T-cell (primary cell): ENCODE measurements at places on chromosomes 3 and 15. TPM values are rescaled to one million over a fixed set of nuclear protein-coding genes. Genes with fewer than 3 reads are reported as not detected.

GRCh38 chr3:126858887-126859286 is 124.0 kb upstream of the PLXNA1 start:
- H3K27me3 ChIP-seq: no peaks in the 10 kb centered on the region
- no peak overlapping the region for H3K4me3 ChIP-seq
- H3K4me1 ChIP-seq: no peaks in the 10 kb centered on the region
- no peak for DNase-seq
- no peak overlapping the region for H3K27ac ChIP-seq
- no peaks in the 10 kb centered on the region for H3K36me3 ChIP-seq

The WDR76 gene
- 12.0 TPM for total RNA-seq

The NPTN gene
- total RNA-seq: 34.9 TPM

The RNU5B-1 gene
- total RNA-seq: not detected

The TMEM45A gene
- total RNA-seq: 0.36 TPM

GRCh38 chr15:99408236-99409096 is 157.2 kb downstream of the LRRC28 start:
- H3K27me3 ChIP-seq: no peaks in the 10 kb centered on the region
- H3K36me3 ChIP-seq: no peaks in the 10 kb centered on the region
- DNase-seq: no peak
- H3K4me1 ChIP-seq: peaks cover 11% of the 10 kb centered on the region
- no peak overlapping the region for H3K27ac ChIP-seq
- no peak overlapping the region for H3K4me3 ChIP-seq

The CYP11A1 gene
- total RNA-seq: 0.79 TPM

- no peak for DNase-seq
- no peak overlapping the region for H3K27ac ChIP-seq
- no peaks in the 10 kb centered on the region for H3K27me3 ChIP-seq
- H3K36me3 ChIP-seq: no peaks in the 10 kb centered on the region
- no peak overlapping the region for H3K4me3 ChIP-seq
Measured at GRCh38 chr3:34011171-34012101, 213.0 kb downstream of the PDCD6IP start.

- no peak overlapping the region for H3K4me3 ChIP-seq
- H3K36me3 ChIP-seq: no peaks in the 10 kb centered on the region
Measured at GRCh38 chr15:57640930-57641682, 49.4 kb downstream of the MYZAP start.

DNA sequence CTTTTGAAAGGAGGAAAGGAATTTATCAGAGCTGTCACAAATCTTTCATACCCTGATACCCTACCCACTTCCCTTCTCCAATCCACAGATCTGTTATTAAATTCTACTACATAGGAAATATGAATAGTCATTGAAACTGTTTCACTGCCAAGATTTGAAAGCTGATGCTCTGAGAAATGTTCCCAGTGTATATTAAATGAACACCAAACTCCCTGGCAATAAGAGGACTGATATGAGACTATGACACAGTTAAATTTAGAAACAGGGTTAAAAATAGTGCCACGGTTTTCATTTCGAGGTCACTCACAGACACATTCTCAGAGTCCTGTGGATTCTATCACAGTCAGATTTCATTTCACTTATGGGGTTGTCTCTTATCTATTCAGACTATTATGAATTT is 27.2 kb upstream of the GBE1 start:
- DNase-seq: no peak
- H3K4me1 ChIP-seq: no peaks in the 10 kb centered on the region
- H3K27me3 ChIP-seq: peaks cover 3% of the 10 kb centered on the region
- H3K27ac ChIP-seq: no peak overlapping the region
- H3K36me3 ChIP-seq: no peaks in the 10 kb centered on the region

- H3K4me1 ChIP-seq: no peaks in the 10 kb centered on the region
- H3K27ac ChIP-seq: no peak overlapping the region
- H3K4me3 ChIP-seq: no peak overlapping the region
- H3K36me3 ChIP-seq: no peaks in the 10 kb centered on the region
- no peak for DNase-seq
Measured at GRCh38 chr15:39154776-39155175, 426.1 kb upstream of the THBS1 start.

The PCNP gene
- 151 TPM for total RNA-seq

- H3K27ac ChIP-seq: no peak overlapping the region
- H3K4me3 ChIP-seq: no peak overlapping the region
- no peaks in the 10 kb centered on the region for H3K27me3 ChIP-seq
- no peak for DNase-seq
Measured at GRCh38 chr3:146524961-146525360, 19.4 kb downstream of the PLSCR1 start.

DNA sequence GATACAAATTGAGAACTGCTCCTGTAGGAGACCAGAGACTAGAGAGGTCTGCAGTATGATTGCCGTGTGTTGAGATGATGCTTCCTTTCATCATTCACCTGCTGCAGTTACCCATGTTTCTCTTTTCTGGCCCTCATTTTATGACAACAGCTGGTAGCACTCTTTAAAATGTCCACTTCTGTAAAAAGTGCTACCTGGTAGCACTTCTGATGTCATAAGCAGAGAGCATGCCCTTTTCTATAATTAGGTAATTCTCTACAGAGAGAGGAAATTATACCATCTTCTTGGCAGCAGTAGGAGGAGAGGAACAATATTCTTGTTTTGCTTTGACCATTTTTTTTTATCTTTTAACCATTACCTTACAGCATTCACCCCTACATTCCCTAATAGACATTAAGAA is 123.8 kb downstream of the PPM1L start:
- H3K36me3 ChIP-seq: no peaks in the 10 kb centered on the region
- no peaks in the 10 kb centered on the region for H3K27me3 ChIP-seq
- H3K27ac ChIP-seq: no peak overlapping the region
- H3K4me3 ChIP-seq: no peak overlapping the region

DNA sequence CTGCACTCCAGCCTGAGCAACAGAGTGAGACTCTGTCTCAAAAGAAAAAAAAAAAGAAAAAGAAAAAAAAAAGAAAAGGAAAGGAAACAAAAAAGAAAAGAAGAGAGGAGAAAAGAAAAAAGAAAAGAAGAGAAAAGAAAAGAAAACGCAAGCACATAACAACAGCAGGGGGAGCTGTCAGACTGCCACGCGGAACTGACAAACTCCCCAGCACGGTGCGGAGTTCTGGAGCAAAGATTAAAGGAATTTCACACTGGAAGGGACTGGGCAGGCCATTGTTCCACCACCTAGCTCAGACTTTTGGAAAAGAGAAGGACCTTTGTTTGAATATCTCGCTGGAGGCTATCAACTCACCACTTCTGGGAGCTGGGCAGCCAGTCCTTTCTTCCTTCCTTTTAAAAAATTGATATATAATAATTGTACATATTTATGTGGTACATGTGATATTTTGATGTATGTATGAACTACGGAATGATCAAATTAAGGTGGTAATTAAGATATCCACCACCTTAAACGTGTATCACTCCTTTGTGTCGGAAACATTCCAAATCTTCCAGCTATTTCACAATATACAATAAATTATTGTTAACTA is 40.5 kb downstream of the DPPA2 start:
- no peak overlapping the region for H3K27ac ChIP-seq
- H3K4me1 ChIP-seq: no peaks in the 10 kb centered on the region
- H3K4me3 ChIP-seq: no peak overlapping the region
- no peak for DNase-seq
- no peaks in the 10 kb centered on the region for H3K36me3 ChIP-seq

- H3K36me3 ChIP-seq: no peaks in the 10 kb centered on the region
- no peak overlapping the region for H3K4me3 ChIP-seq
- H3K27ac ChIP-seq: no peak overlapping the region
- no peak for DNase-seq
- no peaks in the 10 kb centered on the region for H3K27me3 ChIP-seq
Measured at GRCh38 chr3:10845001-10845761, 29.2 kb downstream of the SLC6A11 start.

DNA sequence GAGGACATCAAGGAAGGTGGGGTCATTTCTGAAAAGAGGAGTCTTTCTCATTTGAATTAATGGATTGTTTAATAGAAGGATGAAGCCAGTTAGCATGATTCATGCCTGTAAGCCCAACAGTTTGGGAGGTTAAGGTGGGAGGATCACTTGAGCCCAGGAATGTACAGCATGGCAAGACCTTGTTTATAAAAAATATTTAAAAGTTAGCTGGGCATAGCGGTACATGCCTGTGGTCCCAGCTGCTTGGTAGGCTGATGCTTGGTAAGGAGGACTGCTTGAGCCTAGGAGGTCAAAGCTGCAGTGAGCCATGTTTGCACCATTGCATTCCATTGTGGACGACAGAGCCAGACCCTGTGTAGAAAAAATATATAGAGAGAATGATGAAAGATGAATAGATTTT is 165.5 kb downstream of the ALCAM start:
- no peak overlapping the region for H3K27ac ChIP-seq
- H3K36me3 ChIP-seq: no peaks in the 10 kb centered on the region
- no peaks in the 10 kb centered on the region for H3K4me1 ChIP-seq
- H3K4me3 ChIP-seq: no peak overlapping the region
- DNase-seq: no peak

The DLL4 gene
- total RNA-seq: 0.12 TPM

The KBTBD8 gene
- 11.5 TPM for total RNA-seq

DNA sequence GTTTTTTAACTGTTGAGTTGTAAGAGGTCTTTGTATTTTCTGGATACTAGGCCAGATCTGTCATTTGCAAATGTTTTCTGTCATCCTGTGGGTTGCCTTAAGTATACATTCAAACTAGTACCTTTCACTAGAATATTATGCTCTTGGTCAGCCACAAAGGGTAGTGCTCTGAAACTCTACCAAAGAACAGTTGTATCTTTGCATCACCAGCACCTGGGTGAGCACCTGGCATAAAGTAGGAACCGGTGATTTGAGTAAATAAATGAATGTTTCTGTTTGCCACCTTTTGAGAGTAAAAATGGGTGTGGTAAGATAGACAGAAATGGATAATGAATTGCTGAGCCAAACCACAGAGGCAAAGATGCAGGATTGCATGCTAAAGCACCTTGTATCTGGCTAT is 98.7 kb downstream of the SLCO3A1 start:
- no peaks in the 10 kb centered on the region for H3K27me3 ChIP-seq
- no peak overlapping the region for H3K4me3 ChIP-seq
- H3K36me3 ChIP-seq: no peaks in the 10 kb centered on the region
- no peak overlapping the region for H3K27ac ChIP-seq
- peaks cover 4% of the 10 kb centered on the region for H3K4me1 ChIP-seq
- no peak for DNase-seq

DNA sequence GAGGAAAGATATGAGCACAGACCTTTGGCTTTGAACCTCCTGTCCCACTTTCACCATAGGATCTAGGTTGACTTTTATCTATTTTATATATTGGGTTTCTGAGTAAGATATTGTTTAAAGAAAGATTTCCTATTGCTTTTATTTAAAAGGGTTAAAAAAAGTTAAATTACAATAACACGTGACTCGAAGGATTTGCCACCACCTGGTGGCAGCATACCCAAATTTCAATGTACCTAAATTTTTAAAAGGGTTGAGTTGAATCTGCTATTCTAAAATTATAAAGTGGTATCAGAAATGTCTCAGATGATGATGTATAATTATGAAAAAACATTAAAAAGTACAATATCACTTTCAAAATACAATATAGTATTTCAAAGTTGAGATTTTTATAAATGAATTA is 368.4 kb downstream of the MECOM start:
- DNase-seq: no peak
- no peak overlapping the region for H3K4me3 ChIP-seq
- H3K27me3 ChIP-seq: no peaks in the 10 kb centered on the region
- no peaks in the 10 kb centered on the region for H3K36me3 ChIP-seq
- no peak overlapping the region for H3K27ac ChIP-seq

The CLDN16 gene
- total RNA-seq: not detected

DNA sequence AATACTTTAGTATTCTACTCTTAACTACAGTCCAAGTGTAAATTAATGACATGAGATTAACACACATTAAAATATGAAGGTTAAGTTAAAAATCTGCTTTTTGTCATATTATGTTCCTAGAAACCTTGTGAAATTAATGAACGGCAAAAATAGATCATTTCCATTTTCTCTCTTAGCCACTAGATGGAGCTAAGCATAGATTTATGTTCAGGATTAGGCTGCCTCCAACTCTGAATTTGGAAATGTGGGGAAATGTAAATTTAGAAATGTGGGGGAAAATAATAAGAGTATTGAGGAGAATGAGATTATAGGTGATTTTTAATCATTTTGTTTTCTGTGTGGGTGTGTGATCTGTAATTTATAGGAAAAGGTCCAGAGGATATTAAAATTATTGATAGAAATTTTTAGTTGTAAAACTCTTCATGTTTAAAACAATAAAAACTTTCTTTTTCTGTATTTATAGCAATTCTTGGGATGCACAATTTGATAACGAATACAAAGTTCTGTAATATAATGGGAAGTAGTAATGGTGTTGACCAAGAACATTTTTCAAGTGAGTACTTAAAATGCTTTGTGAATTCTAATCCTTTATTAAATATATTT is 59.2 kb downstream of the TMOD3 start:
- no peaks in the 10 kb centered on the region for H3K36me3 ChIP-seq
- H3K4me3 ChIP-seq: no peak overlapping the region
- no peak for DNase-seq
- H3K4me1 ChIP-seq: no peaks in the 10 kb centered on the region

DNA sequence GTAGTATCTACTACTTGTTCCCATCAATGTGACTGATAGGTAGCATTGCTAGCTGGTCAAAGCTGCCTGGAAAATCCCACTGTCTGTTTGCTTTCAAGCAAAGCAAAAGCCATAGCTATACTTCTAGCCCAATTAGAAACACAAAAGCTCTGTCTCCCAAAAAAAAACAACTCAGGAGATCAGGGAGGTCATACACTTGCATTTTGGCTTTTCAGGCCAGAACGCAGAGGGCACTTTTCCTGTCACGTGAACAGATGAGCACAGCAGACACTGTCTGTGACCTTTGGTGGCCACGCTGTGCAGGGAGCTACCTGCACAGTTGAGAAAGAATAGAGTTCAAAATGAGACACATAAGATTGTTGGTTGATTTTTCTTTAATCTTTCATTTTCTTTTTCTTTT is 441.7 kb upstream of the PDZRN3 start:
- no peaks in the 10 kb centered on the region for H3K36me3 ChIP-seq
- no peaks in the 10 kb centered on the region for H3K27me3 ChIP-seq
- H3K27ac ChIP-seq: no peak overlapping the region
- no peak overlapping the region for H3K4me3 ChIP-seq

DNA sequence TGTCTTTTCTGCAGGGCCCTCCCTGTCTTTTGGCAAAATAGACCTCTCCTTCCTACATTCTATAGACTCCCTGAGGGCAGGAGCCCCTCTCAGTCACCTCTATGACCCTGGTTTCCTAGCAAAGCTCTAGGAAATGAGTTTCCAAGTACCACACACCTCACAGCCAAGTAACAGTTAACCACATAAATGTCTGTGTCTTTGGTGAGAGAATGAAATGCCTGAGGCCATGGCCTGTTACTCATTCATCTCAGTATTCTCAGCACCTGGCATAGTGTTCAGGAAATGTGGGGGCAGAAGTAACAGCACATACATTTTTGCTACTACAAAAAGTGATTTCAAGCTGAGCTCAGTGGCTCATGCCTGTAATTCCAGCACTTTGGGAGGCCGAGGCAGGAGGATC is 21.0 kb downstream of the RFT1 start:
- peaks cover 14% of the 10 kb centered on the region for H3K4me1 ChIP-seq
- no peak for DNase-seq
- H3K27ac ChIP-seq: no peak overlapping the region
- peaks cover 41% of the 10 kb centered on the region for H3K36me3 ChIP-seq
- H3K27me3 ChIP-seq: no peaks in the 10 kb centered on the region

- H3K36me3 ChIP-seq: no peaks in the 10 kb centered on the region
- H3K4me3 ChIP-seq: no peak overlapping the region
- no peaks in the 10 kb centered on the region for H3K27me3 ChIP-seq
- no peak for DNase-seq
- H3K27ac ChIP-seq: no peak overlapping the region
- H3K4me1 ChIP-seq: no peaks in the 10 kb centered on the region
Measured at GRCh38 chr3:10366651-10367101, 45.8 kb upstream of the SEC13 start.

- no peaks in the 10 kb centered on the region for H3K27me3 ChIP-seq
- H3K4me1 ChIP-seq: no peaks in the 10 kb centered on the region
- no peak for DNase-seq
- H3K4me3 ChIP-seq: no peak overlapping the region
Measured at GRCh38 chr3:61570813-61571212, 9.4 kb downstream of the PTPRG start.
